ENCODE measurements at places on chromosomes 12 and 14.

DNA sequence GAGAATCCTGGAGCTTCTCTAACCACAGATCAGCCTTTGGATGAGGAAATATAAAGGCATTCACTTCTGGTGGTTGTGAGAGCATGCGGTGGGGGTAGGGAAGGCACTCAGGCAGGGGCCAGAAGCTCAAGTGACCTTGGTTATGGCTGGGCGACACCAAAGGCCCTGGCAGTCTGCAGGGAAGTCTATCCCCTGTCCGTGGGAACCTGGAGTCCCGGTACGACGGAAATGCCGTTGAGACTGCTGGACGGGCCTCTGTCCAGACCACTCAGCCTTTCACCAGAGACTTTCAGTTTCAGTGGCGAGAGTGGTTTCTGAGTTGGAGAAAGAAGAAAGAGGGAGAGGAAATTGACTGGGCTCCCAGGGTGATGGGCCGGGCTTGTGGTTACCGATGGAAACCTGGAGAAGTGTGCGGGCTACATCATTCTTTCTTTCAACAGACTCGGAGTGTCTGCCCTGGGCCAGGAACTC is 20.9 kb downstream of the ISCA2 start:
- peak; percentile 30 for DNase-seq

DNA sequence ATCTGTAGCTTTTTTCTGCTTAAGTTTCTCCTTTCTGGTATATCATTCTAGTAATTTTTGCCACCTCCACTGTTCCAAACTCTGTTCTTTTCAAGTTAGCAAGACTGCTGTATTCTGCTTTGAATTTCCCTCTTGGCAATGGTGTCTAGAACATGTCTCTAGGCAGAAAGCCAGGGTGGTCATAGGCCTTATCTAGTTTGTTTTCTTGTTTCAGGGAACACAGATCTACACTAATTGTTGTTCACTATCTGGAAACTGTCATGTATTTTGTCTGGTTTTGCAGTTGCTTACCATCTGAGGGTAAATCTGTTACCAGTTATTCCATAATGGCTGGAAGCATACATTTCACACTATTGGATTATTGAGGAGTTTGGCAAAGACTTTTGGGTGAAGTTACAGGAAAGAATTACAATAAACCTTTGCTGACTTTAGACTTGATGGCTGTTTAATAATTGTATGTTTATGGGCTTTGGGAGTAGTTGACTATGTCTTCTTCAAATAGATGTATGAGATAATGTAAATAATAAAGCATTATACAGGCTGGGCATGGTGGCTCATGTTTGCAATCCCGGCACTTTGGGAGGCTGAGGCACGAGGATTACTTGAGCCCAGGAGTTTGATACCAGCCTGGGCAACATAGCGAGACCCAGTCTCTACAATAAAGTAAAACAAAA is 41.4 kb downstream of the FUT8 start:
- DNase-seq, result no peak

GRCh38 chr12:111181143-111181726 is 187.7 kb downstream of the PHETA1 start:
- no peak for DNase-seq

DNA sequence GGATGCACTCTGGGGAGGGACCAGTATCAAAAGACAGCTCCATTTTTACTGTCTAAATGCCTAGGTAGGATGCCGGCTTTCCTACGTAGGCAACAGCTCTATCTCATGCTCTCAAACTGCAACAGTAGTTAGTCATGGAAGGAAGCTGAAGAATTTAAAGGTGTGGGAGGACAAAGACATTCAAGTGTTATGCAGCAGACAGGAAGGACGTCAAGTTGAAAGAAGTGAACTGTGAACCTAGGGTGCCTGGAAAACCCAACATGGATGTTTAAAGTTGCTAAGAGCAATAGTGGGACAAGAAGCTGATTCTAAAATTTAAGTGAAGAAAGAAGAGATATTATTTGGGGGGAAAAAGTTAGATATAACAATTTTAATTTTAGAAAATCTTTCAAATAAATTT is 5.9 kb downstream of the SEC23A start:
- peak; percentile 61 for DNase-seq

GRCh38 chr14:100071545-100071944 is 6.3 kb downstream of the EVL start:
- DNase-seq, result peak; percentile 39

DNA sequence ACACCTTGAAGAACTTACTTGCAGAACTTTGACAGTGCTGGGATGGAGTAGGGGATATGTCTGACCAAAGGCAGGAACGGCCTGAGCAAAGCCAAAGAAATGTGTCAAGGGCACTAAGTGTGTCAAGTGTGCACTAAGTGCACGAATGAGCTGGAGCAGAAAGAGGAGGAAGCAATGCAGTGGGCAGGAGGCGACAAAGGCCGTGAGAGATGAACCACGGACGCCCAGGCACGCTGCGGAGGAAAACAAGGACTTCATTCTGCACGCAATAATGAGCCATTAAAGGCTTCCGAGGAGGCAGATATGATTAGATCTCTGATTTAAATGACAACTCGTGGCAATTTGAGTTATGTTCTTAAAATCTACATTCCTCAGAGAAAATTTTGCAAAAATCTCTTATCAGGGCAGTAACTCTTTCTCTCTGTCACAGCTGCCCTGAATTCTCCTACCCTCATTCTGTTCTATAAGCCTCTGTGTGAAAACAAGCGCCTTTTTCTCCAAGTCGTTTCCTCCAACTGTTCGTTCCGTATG is 25.3 kb downstream of the GRIN2B start:
- DNase-seq, result no peak

DNA sequence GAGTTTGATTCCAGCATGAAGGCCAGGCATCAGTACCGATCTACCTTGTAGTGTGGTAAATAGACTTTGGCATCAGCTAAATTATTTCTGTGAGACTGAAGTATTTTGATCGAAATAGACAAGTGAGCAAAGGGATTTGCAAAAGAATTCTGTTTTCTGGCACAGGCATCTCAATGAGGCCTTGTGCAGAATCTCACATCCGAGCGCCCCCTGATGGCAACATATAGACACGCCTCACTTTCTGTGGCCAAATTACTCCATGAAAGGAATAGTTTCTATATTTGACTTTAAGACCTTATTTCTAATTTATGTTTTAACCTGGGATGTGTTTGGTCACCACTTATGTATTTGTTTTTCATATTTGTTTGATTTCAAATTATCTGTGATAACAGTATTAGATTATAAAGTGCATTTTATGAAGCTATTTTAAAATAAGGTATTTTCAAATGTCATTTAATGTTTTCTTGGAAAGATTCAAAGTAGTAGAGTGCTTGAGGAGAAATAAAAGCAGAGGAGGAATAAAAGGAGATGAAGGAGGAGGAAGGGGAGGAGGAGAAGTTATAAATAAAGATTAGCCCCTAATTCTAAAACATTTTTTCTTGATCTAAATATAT is 731.9 kb downstream of the NRXN3 start:
- DNase-seq, result no peak

DNA sequence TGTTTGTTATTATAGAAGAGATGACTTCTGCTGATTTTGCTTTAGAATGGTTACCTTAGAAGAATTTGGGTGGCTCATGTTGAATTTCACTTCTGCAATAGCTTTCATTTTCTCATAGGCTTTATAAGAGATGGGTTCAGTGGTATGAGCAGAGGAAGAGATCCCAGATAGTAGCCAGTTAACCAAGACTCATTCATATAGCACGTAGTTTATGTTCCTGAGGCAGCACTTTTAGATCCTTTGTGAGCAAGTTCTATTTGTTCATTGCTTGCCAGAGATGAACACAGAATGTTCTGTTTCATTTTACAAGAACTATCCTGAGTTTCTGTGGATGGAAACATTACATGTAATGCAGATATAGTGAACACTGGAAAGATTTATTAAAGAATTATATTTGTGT is 32.2 kb downstream of the RAB21 start:
- DNase-seq, result no peak

- no peak for DNase-seq
Observed at GRCh38 chr12:68115281-68115680, 44.3 kb downstream of the IFNG start.

- DNase-seq, result no peak
Observed at GRCh38 chr12:52877242-52877641, 27.6 kb downstream of the KRT8 start.

DNA sequence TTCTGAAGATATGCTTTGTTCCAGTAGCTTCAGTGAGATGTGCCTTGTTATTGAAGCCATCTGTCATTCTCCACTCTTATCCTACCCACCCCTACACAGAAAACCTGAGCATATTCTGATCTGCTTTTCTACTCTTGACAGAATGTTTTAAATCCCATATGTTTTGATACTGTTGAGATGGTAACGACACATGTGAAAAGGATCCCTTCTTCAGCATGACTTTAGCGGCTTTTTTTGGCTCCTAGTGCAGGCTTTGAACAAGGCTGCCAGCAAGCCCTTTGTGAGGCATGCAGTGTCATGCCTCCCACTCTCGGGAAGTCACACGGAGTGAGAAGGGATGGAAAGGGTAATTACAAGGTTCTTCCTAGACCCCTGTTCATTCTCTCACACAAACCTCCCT is 228.8 kb upstream of the RGS6 start:
- no peak for DNase-seq

DNA sequence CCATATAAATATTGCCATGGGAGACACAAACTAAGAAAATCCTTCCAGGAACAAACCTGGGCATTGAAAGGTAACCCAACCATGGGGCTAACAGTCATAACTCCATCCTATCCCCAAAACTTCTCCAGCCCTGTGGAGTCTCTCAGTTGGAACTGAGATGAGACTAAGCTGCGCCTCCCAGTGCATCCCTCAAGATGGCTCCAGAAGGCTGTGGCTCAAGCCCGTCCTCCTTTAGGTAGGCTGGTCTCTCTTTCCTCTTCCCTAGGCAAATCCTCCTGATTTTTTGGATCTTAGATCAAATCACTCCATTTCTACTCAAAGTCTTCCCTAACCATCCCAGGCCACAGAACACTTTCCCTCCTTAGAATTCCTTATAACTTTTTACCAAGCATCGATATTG is 364.3 kb upstream of the CCDC196 start:
- no peak for DNase-seq

GRCh38 chr12:108907839-108908351 is 28.0 kb downstream of the DAO start:
- DNase-seq, result no peak

DNA sequence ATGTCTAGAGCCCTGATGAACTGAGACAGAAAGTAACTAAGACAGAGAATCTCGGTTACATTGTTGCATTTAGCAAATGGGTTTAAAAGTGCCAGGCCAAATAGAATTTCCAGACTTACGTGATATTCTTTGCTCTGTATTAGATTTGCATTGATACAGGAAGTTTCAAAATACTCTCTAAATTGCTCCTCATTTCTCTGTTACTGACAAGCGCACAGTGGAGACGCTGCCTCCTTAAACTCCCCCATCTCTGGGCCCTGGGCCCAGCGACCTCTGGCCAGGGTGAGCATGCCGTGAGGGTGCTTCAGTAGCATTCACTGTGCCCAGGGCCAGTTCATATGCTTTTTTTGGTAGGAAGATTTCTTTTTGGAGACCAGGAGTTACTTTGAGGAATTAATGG is 22.9 kb upstream of the EVL start:
- no peak for DNase-seq

GRCh38 chr12:13425766-13426165 is 229.2 kb downstream of the EMP1 start:
- no peak for DNase-seq

- DNase-seq, result no peak
Observed at GRCh38 chr14:33834466-33835260, 116.2 kb downstream of the EGLN3 start.

GRCh38 chr12:53550595-53550994 is 43.3 kb upstream of the NPFF start:
- DNase-seq, result no peak

- DNase-seq, result no peak
Observed at GRCh38 chr14:104981699-104982541, 3.7 kb upstream of the CLBA1 start.

DNA sequence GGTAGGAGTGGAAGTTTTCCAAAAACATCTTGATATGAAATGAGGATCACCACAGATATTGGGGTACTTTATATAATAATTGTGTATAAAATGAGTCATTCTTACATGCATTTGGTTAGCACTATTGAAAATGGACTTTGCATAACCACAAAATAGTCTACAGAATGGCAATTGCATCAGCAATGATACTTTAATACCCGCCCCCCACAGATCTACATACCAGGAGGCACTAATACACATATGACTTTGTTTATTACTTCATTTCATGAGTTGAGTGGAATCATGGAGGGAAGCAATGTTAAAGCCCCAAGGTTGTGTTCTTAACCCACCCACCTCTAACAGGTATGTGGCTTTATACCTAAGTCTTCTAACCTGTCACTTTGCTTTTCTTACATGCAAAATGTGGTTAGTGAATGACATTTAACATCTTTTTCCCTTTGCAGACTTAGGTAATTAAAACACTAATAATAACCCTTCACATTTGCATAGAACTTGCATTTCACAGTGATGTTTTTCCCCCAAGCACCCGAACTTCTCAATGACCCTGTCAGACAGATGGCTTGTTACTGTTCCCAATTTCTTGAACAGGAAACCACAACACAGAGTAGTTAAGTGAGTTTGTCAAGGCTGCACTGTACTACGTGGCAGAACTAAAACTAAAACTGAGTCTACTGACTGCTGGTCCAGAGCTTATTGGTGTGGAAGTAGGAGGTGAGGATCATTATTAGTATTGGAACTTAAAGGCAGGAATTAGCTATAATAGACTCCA is 101.9 kb downstream of the NPAS3 start:
- DNase-seq, result no peak

DNA sequence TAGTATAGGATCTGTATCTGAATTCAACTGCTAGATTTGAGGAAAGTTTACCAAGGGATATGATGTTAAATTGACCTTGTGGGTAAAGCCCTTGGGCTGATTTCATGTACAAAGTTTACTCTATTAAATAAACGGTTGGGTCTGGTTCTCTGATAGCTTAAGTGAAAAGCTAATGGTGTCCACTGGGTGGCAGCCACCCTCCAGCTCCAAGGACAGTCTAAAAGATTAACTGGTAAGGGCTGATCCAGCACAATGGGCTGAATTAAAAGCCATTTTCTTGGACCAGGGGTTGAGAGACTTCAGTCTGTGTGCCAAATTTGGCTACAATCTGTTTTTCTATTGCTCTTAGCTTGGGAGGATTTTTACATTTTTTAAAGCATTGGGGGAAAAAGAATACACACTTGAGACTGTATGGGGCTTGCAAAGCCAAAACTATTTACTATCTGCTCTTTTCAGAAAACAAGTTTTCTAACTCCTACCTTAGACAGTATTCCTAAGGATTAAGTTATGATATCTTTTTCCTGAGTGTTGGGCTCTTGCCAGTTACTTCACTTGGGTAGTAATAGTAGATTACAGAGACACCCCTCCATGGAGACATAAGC is 116.5 kb downstream of the GPHN start:
- peak; percentile 50 for DNase-seq

DNA sequence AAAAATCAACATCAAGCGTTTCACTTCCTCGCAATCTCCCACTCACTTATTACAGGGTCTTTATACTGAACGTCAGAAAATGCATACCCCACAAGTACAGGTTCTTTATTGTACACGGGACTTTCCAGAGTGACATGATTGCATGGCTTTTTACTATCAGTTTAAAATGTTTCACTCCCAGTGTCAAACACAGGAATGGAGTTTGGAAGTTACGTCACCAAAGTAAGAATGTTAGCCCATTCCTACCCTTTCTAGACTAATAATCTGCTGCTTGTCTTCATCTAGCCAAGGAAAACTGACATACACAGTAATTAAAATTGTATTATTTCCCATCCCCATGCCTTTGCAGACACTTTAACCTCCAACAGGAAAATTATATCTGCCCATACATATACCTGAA is 624.2 kb downstream of the BCL11B start:
- DNase-seq, result no peak

Data from activated CD4-positive, alpha-beta T cell treated with anti-CD3 and anti-CD28 coated beads, Interleukin-10, Interleukin-2, amounts not matched to agents 100 ng/mL and 50 ng/mL, durations not matched to agents 16 hours and 8 hours (primary cell).